Activated B cell treated with CpG ODN at 0.5 μM for 24 hours (primary cell): ENCODE measurements at places on chromosomes 2 and 18. TPM values are rescaled to one million over a fixed set of nuclear protein-coding genes. Genes with fewer than 3 reads are reported as not detected.

TPRKB gene
- 26.9 and 27.1 TPM in 2 replicates for total RNA-seq

RAX gene
- not detected in 2 replicates for total RNA-seq

LONRF2 gene
- 0.09 and 0.17 TPM in 2 replicates for total RNA-seq

GALNT5 gene
- not detected in 2 replicates for total RNA-seq

POTEI gene
- total RNA-seq, result not detected in 2 replicates

CFAP221 gene
- total RNA-seq, result not detected in 2 replicates

SCN2A gene
- 0.16 TPM in 1 of 2 replicates, not detected in the other for total RNA-seq

MC2R gene
- total RNA-seq, result not detected in 2 replicates

NOSTRIN gene
- 0.07 TPM in 1 of 2 replicates, not detected in the other for total RNA-seq

PMAIP1 gene
- 68.5 and 69.9 TPM in 2 replicates for total RNA-seq

UGT1A4 gene
- not detected in 2 replicates for total RNA-seq

ADGRF3 gene
- 0.76 and 1.0 TPM in 2 replicates for total RNA-seq
